ENCODE measurements at places on chromosomes 7 and 10. TPM values are rescaled to one million over a fixed set of nuclear protein-coding genes. Genes with fewer than 3 reads are reported as not detected.

CLCN1 gene
- not detected for total RNA-seq

CUBN gene
- 3.3 TPM for total RNA-seq

HOXA7 gene
- total RNA-seq: not detected

OPN4 gene
- total RNA-seq: not detected

ANKRD2 gene
- total RNA-seq: 0.50 TPM

ADAM8 gene
- 1.2 TPM for total RNA-seq

ZNF117 gene
- total RNA-seq: 6.5 TPM

FAM25G gene
- not detected for total RNA-seq

PDZD7 gene
- 1.6 TPM for total RNA-seq

IGFBP3 gene
- total RNA-seq: 33.7 TPM

MYOZ1 gene
- 0.33 TPM for total RNA-seq

DNAJC12 gene
- 2.0 TPM for total RNA-seq

TAF6 gene
- total RNA-seq: 65.5 TPM

HSPA12A gene
- total RNA-seq: 9.0 TPM

A1CF gene
- total RNA-seq: not detected

ELFN1 gene
- total RNA-seq: 7.6 TPM

MEIG1 gene
- not detected for total RNA-seq

ZNF804B gene
- not detected for total RNA-seq

VAX1 gene
- not detected for total RNA-seq

GRM3 gene
- not detected for total RNA-seq

TLL2 gene
- total RNA-seq: under 0.01 TPM

HOXA10 gene
- total RNA-seq: 0.15 TPM

OR2A42 gene
- total RNA-seq: not detected

TRPV5 gene
- total RNA-seq: not detected

TRIM73 gene
- total RNA-seq: 0.44 TPM

LRIT1 gene
- not detected for total RNA-seq

ARHGEF35 gene
- 2.8 TPM for total RNA-seq

ZNF746 gene
- total RNA-seq: 32.6 TPM

NCAPG2 gene
- total RNA-seq: 7.3 TPM

FAM131B gene
- total RNA-seq: 3.9 TPM

MKI67 gene
- 1.8 TPM for total RNA-seq

ABCC2 gene
- total RNA-seq: 0.33 TPM

CLEC2L gene
- 0.17 TPM for total RNA-seq

MCM10 gene
- 6.0 TPM for total RNA-seq

CUZD1 gene
- 0.58 TPM for total RNA-seq

OR2A7 gene
- 0.33 TPM for total RNA-seq

WASHC2C gene
- total RNA-seq: 62.4 TPM

LAMB4 gene
- under 0.01 TPM for total RNA-seq

ZMYND11 gene
- total RNA-seq: 51.4 TPM

AKR1C1 gene
- total RNA-seq: 528 TPM

TAC1 gene
- total RNA-seq: not detected

IFIT2 gene
- 8.7 TPM for total RNA-seq

OR9A2 gene
- total RNA-seq: not detected

HABP2 gene
- total RNA-seq: not detected

TFR2 gene
- not detected for total RNA-seq

CH25H gene
- total RNA-seq: 2.0 TPM

SFMBT2 gene
- total RNA-seq: 5.2 TPM

SKIDA1 gene
- 0.99 TPM for total RNA-seq

HOXA11 gene
- under 0.01 TPM for total RNA-seq

PITX3 gene
- 0.17 TPM for total RNA-seq

GSTO2 gene
- total RNA-seq: 3.8 TPM

CTAGE8 gene
- total RNA-seq: not detected

SPOCK2 gene
- total RNA-seq: 0.83 TPM

OR6V1 gene
- not detected for total RNA-seq

BTBD16 gene
- 0.15 TPM for total RNA-seq

CAMK1D gene
- total RNA-seq: 2.5 TPM

TMEM229A gene
- total RNA-seq: not detected

DPYSL4 gene
- 1.3 TPM for total RNA-seq

HKDC1 gene
- under 0.01 TPM for total RNA-seq

Data from smooth muscle cell of trachea (primary cell).